ENCODE measurements at places on chromosomes 5 and 9.

DNA sequence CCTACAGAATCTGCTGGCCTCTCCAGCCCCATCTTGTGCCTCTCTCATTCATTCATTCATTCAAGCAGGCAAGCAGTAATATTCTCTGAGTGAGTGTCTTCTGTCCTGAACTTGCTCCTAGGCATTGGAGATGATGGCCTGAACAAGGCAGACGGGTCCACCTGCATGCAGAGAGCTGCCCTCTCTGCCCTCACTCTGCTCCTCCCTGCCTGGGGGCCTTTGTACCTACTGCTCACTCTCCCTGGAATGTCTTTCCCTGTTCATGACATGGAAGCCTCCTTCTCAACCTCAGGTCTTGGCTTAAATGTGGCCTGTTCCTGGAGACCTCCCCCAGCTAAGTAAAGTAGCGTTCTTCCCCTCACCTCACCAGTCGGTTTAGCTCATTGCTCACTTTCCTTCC is 6.6 kb downstream of the CDX1 start:
- no peak for DNase-seq

DNA sequence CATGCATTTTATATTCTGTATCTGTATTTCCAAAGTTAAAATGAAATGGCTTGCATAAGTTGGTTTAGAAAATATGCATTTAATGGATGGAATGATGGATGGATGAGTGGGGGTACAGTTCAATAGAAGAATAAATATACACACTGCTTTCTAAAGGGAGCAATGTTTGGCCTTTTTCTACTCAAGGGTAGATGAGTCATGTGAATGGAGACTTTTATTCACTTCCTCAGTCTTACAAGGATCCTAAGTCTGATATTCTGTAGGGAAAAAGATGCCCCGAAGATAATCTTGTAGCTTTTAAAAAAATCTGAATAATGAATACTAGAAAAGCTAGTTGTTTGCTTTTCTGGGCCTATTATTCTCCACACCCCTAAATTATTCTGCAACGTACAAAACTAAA is 2112.1 kb downstream of the MAT2B start:
- DNase-seq = peak; percentile 13

DNA sequence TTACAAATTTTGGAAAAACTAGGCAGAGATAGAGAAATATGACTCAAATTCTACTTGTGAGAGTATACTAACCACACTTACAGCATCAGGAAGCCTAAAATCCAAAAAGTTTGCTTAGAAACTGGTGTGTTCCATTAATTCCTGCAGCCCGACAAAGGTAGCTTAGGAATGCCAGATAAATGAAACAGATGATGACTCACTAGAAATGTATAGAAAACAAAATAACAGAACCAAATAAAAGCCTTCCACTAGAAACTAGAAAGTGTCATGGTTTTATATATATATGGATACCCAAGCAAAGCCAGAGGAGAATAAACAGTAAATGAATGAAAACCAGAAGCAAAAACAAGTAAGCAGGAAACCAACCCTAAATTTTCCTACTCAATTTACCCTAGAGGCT is 272.2 kb upstream of the PRDM9 start:
- no peak for DNase-seq

DNA sequence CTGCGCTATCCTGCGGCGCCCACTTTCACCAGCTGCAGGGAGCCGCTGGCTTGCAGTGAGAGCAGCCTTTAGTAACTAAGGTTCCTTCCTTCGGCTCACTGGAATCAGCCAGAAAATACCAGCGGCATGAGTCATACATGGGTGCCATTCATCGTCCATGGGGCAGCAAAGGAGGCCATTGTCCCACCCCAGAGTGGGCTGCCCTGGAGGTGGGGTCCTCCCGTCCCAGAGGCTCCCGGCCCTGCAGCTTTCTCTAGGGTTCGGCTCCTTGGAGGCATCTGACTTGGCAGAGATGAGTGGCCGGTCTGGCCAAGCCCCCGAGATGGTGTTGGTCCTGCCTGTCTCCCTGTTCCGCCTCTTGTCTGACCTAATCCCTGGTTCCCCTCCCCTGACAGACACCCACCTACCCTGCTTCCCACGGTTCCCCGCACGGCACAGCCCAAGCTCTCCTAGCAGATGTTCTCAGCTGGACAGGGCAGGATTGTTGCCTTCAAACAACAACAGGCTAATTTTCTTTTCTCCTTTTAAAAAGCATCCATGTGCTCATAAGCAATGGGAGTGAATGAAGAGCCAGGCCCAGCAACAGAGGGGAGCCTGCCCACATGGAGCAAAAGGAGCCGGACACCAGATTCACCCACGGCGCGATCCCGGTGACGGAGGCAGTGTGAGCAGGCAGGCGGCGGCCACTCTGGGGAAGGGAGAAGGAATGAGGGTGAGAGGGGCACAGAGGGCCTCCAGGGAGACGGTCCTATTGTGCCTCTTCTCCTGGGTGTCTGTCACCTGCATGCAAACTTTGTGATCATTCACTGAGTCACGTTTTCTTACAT is 97.0 kb upstream of the COL5A1 start:
- DNase-seq = peak; percentile 68

DNA sequence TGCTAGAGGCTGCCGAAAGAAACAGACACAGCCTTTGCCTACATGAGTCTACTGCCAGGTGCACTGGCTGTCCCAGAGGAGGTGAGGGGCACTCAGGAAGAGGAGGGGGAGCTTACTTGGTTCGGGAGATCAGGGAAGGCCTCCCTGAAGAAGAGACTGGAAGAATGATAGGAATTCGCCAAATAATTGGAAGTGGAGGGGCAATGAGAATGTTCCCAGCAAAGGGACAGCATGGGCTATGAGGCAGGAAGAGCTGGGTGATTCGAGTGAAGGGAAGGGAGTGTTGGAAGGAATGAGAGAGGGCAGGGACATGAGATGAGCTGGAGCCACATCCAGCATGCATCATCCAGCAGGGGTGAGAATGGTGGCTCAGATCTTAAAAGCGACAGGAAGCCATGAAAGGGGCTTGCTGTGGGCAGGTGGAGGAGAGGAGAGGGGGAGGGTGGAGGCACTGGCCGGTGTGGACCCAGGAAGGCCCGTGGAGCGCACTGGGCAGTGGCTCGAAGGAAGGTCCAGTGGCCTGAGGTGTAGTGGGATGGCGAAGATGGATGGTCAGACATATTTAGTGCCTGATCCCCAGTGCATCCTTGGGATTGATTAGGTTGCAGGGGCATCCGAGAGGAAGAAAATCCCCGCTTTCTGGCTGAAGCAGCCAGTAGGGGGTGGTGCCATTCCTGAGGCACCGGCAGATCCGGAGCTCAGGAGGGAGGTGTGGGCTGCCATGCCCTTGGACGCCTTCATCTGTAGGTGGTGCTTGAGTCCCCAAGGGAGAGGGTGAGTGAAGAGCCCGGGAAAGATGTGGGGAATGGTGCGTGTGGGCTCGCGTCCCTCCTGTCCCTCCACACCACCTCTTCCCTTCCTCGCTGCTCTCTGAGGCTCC is 53.5 kb upstream of the GARNL3 start:
- no peak for DNase-seq

- DNase-seq = peak; percentile 23
These were observed 31.2 kb downstream of the PIK3R1 start for GRCh38 chr5:68246802-68247201.

DNA sequence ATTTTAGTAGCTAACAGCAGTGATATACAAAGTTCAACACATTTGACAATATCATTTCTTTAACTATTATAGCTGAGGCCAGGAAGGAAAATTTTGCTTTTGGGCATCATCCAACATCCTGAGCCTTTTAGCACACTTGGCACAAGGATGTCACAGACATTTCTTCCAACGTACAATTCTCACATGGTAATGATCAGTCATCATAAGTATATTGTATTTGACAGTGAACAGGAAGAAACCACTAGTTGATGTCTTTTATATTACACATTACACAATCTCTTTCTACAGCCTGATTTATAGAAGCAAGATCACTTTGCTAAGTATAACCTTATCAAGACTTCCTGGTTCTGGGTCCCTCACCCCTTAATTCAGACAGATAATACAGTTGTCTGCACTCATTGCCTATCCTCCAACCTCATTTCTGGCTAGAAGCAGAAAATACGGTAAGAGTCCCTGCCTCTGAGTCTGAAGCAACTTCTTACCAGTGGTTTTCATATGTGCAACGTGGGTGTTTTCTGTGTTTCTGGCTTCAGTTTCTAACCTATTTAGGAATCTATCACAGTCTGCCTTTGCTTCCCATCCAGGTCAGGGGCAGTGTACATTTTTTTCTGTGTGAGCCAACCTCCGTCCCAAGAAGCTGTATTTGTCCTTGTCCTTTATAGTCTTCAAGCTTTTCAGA is 167.8 kb downstream of the PAM start:
- no peak for DNase-seq

DNA sequence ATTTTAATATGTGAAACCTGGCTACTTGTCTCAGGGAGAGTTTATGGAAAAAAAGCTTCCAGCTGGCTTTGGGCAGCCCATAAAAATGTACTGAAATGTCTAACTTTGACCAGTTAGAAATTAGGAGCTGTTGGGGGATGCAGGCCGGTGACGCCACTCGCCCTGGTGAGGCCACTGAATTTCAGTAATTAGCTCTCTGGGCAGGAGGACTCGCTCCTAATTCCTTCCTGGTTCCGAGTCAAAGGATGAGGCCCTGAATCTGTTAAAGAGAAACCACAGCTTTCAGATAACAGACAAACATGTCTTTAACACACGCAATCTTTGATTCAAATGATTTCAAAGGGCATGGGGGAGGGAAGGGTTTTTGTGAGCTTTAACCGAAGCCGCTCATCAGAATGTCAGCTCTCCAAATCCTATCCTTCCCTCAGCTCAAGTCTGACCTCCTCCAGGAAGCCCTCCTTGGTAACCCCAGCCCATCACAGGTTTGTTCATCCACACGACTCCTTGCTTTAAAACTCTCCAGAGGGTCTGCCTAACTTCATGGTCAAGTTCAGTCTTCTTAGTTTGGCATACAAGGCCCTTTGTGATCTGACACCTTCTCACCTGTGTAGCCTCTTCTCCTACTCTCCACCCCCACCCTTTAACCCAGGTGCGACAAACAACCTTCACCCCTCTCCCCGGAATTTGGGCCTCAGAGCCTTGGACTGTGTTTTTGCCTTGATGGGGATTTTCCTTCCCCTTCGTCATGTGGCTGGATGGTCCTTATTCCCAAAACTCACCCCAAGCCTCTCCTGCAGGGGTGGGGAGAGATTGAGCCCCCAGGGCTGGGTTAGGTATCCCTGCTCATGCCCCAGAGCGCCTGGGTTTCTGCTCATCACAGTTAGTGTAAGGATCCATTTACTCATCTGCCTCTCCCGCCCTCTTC is 13.6 kb upstream of the PHF19 start:
- no peak for DNase-seq

DNA sequence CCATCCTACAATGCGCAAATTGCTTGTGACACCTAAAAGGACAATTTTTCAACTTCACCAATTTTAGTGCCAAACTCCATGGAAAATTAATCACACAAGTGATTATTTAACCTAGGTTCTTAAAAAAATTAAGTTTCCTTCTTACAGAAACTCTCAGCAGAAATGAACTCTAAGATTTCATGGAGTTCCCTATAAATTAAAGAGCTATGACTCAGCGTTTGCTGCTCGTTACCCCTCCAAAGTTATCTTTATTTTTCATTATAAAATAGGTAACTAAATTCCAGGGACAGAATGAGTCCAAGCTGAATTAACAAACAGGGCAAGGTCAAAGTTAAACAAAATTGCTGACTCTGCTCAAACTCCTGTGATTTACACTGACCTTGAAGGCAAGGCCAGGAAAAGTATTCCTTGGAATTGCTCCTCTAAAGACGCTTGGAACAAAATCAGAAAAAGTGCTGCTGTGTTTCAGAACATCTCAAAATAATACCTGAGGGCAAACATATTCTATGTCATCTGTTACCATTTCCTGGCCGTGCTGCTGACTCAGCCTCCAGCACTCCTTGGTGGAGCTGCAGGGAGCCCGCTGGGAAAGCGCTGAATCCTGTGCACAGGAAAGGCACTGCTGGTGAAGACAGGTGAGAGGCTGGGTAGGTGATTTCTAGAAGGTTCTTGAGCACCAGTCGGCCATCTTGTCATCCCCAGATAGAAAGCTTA is 2.5 kb upstream of the CMBL start:
- DNase-seq = peak; percentile 89

- no peak for DNase-seq
These were observed 161.9 kb downstream of the CDH6 start for GRCh38 chr5:31355337-31355736.

- DNase-seq = no peak
These were observed 1.9 kb downstream of the NOP16 start for GRCh38 chr5:176386491-176386890.

DNA sequence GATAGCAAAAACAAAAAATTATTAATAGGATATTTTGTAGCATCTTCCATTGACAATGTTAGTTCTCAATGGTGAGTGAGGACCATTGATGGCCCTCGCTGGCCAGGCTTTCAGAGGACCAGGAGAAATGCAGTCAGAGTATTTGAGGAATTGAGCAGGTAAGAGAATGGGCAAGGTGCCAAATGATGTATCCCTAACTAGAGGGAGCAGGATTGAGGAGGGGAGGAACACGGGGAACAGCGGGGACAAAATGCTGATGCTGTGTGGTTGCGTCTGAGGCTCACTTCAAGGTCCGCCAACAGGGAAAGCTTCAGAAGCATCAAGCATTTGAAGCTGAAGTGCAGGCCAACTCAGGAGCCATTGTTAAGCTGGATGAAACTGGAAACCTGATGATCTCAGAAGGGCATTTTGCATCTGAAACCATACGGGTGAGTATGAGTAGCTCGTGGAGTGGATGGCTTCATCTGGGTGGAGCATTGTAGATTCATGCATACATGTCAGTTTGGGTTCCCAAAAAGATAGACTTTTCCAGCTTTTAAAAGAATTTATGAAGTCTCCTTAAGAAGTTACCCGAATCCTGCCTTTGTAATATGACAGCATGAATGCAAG is 16.2 kb downstream of the SPTAN1 start:
- no peak for DNase-seq

DNA sequence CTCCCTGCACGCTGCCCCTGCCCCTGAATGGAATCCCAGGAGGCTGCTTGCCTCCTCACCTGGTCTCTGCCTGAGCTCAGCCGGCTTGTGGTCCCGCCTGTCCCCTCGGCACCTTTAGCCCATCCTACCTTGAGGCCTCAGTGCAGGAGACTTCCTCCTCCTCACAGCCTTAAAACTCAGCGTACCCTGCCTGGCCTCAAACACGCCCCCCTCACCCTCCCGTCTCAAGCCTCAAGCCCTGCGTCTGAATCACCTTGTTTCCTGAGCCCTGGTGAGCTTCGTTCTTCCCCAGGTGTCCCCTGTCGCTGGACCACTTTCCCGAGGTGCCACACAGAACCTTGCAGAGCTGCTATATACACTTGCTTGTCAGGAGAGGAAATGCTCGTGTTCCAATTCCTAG is 110.2 kb upstream of the SPIN1 start:
- no peak for DNase-seq

DNA sequence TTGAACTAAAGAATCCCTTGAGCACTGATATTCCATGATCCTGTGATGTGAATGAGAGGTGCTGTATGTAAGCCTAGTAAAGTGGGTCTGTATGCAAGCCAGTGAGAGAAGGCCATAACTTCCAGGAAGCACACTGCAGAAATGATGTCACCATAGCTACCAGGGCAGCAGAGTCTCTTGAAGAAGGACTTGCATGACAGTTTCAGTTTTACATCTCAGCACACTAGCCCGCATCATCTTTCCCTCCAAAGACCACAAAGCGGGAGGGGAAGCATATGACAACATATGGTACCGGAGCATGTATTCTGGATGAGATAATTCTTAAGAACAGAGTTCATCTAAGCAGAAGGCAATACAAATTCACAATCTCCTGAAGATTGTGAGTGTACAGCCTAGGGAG is 37.6 kb upstream of the MAST4 start:
- DNase-seq = no peak

- DNase-seq = no peak
These were observed 17.1 kb downstream of the RGS3 start for GRCh38 chr9:113480612-113481011.
